ENCODE measurements at places on chromosomes 12 and 14.

- no peak for DNase-seq
These were observed 473.0 kb downstream of the ADAMTS20 start for GRCh38 chr12:43078976-43079375.

- DNase-seq: no peak
These were observed 26.2 kb upstream of the LRRK2 start for GRCh38 chr12:40198601-40199000.

DNA sequence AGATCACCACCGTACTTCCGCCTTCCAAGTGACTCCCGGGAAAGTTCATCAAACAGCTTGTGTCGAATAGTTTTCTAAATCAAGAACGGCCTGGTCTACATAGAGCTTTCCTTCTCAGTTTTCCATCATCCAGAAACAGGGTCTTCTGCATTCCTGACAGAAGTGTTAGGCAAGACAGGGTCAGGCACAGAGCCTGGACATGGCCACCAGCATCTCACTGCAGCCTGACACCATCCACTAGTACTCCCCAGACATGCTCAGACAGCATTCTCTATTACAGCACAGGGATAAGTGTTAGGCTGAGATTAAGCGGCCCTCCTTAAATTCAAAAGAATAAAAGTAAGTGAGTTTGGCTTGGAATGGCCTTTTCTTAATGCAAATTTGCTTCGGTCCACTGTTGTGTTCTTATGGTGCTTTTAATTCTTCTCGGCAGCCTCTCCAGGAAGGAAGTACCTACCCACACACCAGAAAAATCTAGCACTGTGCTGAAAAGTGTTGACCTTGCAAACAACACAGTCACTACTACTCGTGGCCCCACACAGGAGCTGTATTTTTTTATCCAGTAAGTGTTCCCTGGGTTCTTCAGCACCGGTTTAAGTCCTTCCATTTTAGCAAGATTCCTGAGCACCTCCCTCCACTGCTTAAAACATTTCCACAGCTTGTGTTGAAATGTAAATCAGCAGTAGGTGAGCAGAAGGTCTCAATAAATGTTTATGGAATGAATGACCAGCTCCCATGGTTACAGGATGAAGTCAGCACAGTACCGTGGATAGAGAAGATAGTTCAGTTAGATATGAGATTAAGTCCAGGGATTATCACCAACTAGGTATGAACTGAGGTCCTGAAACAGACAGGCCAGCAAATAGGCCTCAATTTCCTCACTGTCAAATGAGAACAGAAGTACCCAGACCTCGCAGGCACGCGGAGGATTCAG lies 44.1 kb downstream of the SETD3 start:
- DNase-seq: peak; percentile 31

DNA sequence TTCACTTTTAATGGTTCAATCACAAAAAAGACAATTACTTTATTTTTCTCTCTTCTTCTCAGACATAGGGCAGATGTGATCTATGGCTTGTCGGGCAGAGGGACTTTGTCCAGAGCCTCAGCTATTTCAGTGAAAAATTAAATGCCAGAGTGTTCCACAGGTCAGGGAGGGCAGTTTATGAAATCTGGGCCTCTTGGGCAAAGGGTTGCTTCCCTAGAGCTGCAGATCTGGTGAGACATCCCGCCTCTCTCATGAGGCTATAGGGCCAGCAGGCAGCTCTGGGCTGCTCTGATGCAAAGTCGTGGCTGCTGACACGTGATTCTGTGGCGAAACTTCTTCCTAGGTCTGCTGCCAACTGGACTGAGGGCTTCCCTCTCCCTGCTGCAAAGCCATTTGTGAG lies 6.0 kb downstream of the CLMN start:
- peak; percentile 4 for DNase-seq

DNA sequence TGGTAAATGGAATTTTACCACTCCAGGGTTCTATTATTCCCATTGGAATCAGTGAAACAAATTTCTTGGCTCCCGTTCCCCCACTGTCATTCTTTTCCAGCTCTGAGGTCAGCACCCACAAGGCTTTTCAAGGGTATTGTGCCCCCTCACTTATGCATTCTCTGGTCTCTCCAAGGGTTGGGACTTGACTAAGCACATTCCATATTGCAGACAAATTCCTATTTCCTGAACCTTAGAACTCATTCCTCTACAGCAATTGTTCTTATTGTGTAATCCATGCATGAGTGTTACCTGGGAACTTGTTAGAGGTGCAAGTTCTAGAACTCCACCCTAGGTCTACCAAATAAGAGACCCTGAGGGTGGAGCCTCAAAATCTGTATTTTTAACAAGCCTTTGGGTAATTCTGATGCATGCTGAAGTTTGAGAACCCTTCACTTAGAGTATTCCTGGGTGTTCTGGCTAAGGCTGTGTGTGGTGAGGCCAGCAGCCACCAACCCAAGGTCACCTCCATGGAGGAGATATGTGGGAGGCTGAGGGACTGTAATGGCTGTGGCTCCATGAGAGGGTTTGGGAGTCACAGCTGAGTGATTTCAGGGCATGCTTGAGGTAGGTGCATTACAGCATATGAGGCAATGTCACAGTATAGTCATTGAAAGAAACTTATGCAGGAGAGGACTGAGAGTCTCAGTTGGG lies 150.9 kb downstream of the TTC6 start:
- DNase-seq: no peak

GRCh38 chr12:69483700-69484099 lies 13.5 kb downstream of the FRS2 start:
- no peak for DNase-seq

GRCh38 chr14:49019467-49020115 lies 566.6 kb downstream of the RPS29 start:
- DNase-seq: no peak

- DNase-seq: no peak
These were observed 133.8 kb downstream of the BCAT1 start for GRCh38 chr12:24815114-24815423.

- DNase-seq: no peak
These were observed 57.6 kb upstream of the DDX11 start for GRCh38 chr12:31016057-31016456.

All from CD4-positive, alpha-beta T cell treated with Interleukin-21 for 1 hour (primary cell).